Stimulated activated CD8-positive, alpha-beta memory T cell treated with anti-CD3 and anti-CD28 coated beads, Interleukin-4, amount 100 ng/mL, for 4 hours (primary cell): ENCODE measurements at places on chromosomes 6 and 20.

GRCh38 chr6:10237298-10238038 is 177.4 kb downstream of the TFAP2A start:
- no peak for DNase-seq

- DNase-seq = no peak
Observed at GRCh38 chr6:11143394-11144371, 32.2 kb upstream of the ERVFRD-1 start.

DNA sequence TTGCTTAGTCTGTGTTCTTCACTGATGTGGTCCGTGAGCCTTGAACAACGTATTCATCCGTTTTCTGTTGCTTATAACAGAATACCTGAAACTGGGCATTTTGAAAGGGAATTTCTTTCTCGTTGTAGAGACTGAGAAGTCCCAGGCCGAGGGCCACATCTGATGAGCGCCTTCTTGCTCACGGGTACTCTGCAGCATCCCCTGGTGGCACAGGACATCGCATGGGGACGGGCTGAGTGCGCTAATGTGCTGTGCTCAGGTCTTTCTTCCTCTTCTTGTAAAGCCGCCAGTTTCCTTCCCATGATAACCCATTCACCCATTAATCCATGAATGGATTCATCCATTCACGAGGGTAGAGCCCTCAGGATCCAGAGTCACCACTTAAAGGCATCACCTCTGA is 161.0 kb downstream of the NFATC2 start:
- DNase-seq = no peak

DNA sequence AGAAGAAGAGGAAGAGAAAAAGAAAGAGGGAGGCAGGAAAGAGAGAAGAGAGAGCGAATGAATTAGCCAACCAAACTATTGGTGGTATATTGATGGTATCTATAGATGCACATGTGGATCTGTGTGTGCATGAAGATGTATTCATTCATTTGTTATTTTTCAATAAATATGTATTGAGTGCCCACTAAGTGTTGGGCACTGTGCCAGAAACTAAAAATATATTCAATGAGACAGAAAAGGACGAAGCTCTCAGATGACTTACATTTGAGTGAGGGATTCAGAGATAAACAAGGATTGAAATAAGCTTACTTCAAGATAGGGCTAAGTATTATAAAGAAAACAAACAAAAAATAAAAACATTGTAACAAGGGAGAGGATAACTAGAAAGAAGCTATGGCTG is 154.9 kb downstream of the TSHZ2 start:
- DNase-seq = no peak

GRCh38 chr20:62366370-62367135 is 559 bp downstream of the LAMA5 start:
- DNase-seq = no peak

- DNase-seq = no peak
Observed at GRCh38 chr20:34200023-34200422, 41.2 kb upstream of the ASIP start.

DNA sequence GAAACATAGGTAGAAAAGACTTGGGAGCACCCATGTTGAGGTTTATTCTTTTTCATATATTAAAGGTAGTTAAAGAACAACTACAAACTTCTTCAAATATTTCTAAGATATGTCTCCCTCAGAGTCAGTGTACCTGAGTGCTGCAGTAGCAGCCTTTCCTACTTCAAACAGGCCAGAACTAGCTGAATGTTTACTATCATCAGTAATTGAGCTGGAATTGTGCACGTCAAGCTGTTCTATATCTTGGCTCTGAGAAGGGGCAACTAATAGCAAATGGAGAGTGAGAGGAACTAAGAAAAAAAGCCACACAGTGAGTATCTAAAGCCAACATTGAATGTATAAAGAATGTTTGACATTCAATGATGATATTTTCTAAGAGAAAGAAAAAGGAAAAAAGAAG is 21.7 kb downstream of the MTCL3 start:
- DNase-seq = no peak

GRCh38 chr6:164290101-164290500 is 875.6 kb downstream of the QKI start:
- no peak for DNase-seq

GRCh38 chr6:169957351-169957963 is 206.0 kb downstream of the ERMARD start:
- no peak for DNase-seq
